Left cardiac atrium (tissue), 4 donors: ENCODE measurements at places on chromosomes 4 and X. TPM values are rescaled to one million over a fixed set of nuclear protein-coding genes. Genes with fewer than 3 reads are reported as not detected.
A peak's percentile ranks its signal among the peaks of the same experiment; 100 is the strongest.

DNA sequence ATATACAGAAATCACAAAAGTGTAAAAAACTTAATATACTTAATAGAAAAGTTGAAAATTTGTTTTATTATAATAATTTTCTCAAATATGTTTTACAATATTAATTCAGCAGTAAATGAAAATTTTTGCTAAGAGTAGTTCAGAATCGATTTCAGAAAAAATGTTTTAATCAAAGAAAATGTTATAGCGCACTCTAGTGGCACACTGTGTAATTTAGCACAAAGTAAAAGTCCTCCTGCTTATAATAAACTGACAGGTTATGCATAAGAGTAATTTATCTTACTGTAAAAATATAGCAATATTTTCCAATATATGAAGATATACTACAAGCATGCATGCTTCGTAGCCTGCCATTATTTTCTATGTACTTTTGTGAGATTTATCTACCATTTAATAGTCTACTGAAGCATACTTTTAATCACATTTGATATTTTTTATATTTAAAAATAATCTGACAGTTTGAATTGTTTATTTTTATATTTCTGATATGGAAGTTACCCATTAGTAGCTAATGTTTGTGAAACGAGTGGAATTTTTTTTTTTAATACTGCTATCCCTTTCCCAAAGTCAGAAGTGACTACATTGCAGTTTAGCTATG lies 217.9 kb upstream of the KLHL4 start:
- DNase-seq = no peak

GRCh38 chrX:102846544-102847236 lies 90.4 kb upstream of the RAB40AL start:
- no peak for DNase-seq

The ABCG2 gene
- total RNA-seq = 1.4 TPM

DNA sequence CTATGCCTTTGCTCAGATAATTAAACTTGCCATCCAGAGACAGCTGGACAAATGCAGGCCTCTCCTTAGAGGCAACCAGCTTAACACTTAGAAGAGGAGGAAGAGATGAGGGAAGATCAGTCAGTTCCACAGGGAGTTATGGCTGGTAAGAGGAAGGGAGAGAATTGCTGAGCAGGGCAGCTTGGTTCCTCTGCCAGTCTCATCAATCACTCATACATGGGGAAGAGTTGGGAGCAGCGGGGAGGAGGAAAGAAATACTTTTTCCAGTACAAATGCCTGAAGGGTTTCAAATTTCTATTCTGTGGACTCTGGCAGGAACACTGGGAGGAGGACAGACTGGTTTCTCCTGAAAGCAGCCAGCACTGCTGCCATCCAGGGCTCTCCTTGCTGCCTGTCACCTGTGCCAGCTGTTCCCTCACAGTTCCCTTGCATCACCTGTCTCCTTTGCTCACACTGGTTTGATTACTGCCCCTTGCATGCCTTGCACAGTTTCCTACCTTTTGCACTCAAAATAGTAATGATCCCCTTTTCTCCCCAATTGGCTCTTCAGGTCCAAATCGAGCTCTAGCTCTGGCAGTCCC lies 59.5 kb downstream of the PGRMC2 start:
- no peak for DNase-seq

DNA sequence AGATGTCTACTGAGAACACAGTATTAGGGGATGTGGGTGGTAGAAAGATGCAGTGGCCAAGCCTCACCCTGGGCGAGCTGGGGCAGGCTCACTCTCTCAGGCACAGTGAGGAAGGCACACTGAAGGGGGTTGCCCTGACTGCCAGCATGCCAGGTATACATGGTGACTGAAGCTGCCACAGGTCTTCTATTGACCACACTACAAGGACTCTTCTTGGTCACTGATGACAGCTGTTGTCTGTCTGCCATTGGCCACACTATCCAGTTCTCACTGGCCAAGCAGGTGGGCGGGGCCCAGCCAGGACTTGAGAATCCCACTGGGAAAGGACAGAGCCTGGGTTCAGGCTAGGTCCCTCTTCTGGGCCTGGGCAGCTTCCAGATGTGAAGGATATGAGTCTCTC lies 39.7 kb upstream of the TBC1D14 start:
- no peak for DNase-seq

DNA sequence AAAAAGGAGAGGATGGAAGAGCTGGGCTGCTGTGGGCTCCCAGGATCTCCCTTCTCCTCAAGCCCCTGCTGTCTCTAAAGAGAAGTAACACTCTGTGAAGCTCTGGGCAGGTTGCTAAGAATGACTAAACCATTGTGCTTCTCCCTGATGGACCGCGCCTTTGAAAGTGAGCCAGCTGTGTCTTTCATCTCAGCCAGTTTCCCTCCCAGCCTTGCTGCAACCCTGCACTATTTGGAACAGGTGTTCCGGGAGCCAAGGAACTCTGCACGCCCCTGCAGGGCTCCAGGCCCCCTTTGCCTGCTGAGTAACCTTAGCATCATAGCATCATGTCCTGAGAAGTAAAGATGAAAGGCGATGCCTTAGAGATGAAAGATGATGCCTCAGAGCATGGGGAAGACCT lies 39.7 kb downstream of the SMIM20 start:
- peak; percentile 40 for DNase-seq

DNA sequence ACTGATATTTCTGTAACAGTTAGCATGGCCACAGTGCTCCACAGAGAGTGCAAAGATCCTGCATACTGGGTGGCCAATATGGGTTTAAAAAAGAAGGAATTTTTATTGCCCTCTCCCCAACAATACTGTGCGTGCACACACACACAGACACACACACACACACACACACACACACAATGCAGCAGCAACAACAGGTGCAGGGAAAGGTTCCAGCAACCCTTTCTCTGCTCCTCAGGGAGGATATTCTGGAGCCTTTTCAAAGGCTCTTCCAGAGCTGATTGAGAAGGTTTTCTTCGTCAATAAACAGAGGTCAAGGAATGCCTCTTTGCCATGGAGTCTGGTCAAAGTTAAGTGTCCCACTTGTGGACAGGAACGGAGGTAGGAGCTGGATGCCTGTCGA lies 84.8 kb upstream of the ZFP42 start:
- no peak for DNase-seq

The ERVMER34-1 gene
- 2.0 TPM for total RNA-seq

The CTSO gene
- total RNA-seq = 10.2 TPM

DNA sequence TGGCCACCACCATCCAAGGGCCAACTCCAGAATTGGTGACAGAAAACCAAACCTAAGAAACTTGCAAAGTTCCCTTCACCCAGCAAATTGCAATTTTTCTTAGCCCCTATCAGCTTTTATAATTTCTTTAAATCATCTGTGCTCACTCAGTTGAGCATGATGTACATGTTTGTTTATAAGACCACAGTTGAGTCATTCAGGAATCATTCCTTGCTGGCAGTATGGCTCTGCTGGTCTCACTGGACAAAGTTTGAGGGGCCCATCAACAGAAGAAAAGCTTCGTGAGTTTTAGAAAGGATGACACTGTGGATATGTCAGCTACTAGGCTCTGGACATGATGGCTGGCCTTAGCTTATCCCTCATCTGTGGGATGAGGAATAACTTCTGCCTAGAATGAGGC lies 4.0 kb downstream of the TRPC5 start:
- DNase-seq = no peak

GRCh38 chrX:39766085-39766726 lies 331.6 kb downstream of the BCOR start:
- no peak for DNase-seq

- no peak for DNase-seq
These were observed 20.3 kb downstream of the PLRG1 start for GRCh38 chr4:154529728-154530519.

DNA sequence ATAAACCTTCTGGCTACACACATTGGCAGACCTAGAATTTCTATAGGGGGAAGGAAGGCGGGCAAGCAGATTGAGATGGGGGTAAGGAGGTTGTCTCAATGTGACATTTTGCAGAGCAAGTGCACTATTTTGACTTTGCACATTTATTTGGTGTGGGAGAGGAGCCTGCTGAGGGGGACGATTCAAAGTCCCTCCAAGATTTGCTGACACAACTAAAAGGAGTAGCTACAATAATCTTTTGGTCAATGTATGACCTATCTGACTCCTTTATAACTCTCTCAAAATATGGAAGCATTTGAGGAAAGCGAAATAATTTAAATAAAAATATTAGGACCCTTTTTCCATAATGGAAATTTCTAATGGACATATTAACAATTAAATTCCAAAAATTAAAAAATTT lies 274.9 kb upstream of the PPARGC1A start:
- DNase-seq = no peak

The NIPAL1 gene
- 0.53 TPM for total RNA-seq

GRCh38 chr4:98539299-98539698 lies 119.1 kb downstream of the TSPAN5 start:
- no peak for DNase-seq

The GPC3 gene
- total RNA-seq = 15.0 TPM

The GAGE1 gene
- total RNA-seq = not detected

The SHROOM4 gene
- total RNA-seq = 19.0 TPM

- DNase-seq = no peak
These were observed 427.9 kb downstream of the STIM2 start for GRCh38 chr4:27288496-27288895.

GRCh38 chrX:72536542-72536941 lies 36.1 kb downstream of the HDAC8 start:
- no peak for DNase-seq

The SHROOM3 gene
- total RNA-seq = 6.0 TPM

GRCh38 chrX:49082271-49082871 lies 2.7 kb upstream of the WDR45 start:
- DNase-seq = no peak

The PCDH11X gene
- 0.06 TPM for total RNA-seq

- no peak for DNase-seq
These were observed 78.9 kb downstream of the NDST3 start for GRCh38 chr4:118113220-118113619.

The SLITRK4 gene
- 0.73 TPM for total RNA-seq

DNA sequence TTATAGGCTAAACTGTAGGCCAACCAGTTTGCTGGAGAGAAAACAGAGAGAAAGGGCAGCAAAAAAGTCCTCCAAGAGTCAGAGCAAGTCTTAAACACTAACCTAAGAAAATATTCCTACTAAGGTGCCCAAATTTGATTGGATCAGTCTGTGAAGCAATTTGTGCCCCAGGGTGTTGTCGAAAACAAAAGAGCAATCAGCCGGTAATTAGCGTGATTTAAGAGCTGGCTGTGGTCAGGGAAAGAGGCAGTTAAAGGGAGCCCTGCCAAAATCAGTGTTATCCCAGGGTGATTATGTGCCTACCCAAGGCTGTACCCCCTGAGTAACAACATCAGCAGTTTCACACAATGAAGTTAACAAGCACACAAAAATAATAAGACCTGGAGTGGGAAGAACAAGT lies 6.4 kb upstream of the BRWD3 start:
- no peak for DNase-seq

- no peak for DNase-seq
These were observed 87.0 kb upstream of the SCOC start for GRCh38 chr4:140286456-140286855.

GRCh38 chr4:139633661-139634060 lies 32.0 kb upstream of the MGST2 start:
- DNase-seq = no peak

- no peak for DNase-seq
These were observed 357.9 kb downstream of the UNC5C start for GRCh38 chr4:95190751-95191436.

The RNF128 gene
- 0.74 TPM for total RNA-seq

The MAGEC2 gene
- not detected for total RNA-seq

The MAOB gene
- total RNA-seq = 98.1 TPM

DNA sequence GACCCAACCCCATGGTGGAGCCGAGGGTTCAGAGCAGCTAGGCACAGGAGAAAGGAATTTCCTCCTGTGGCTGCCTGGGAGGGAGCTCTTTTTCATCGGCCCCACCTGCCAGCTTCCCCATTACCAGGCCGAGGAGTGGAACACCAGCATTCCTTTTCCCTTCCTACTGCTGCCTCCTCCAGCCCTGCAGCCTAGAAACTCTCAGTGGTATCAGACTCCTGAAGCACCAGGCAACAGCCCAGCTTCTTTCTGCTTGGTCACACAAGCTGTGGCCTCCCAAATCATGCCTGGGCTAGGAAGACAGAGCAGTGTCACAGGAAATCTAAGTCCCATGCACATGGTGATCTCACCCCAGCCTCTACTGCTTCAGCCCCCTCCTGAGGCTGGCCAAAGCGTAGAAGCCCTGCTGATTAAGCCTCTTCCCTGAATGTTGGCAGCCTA lies 30.1 kb downstream of the RTL5 start:
- no peak for DNase-seq

GRCh38 chr4:89277412-89277811 lies 30.2 kb downstream of the GPRIN3 start:
- DNase-seq = no peak

GRCh38 chr4:119087121-119087520 lies 48.5 kb upstream of the MYOZ2 start:
- no peak for DNase-seq

DNA sequence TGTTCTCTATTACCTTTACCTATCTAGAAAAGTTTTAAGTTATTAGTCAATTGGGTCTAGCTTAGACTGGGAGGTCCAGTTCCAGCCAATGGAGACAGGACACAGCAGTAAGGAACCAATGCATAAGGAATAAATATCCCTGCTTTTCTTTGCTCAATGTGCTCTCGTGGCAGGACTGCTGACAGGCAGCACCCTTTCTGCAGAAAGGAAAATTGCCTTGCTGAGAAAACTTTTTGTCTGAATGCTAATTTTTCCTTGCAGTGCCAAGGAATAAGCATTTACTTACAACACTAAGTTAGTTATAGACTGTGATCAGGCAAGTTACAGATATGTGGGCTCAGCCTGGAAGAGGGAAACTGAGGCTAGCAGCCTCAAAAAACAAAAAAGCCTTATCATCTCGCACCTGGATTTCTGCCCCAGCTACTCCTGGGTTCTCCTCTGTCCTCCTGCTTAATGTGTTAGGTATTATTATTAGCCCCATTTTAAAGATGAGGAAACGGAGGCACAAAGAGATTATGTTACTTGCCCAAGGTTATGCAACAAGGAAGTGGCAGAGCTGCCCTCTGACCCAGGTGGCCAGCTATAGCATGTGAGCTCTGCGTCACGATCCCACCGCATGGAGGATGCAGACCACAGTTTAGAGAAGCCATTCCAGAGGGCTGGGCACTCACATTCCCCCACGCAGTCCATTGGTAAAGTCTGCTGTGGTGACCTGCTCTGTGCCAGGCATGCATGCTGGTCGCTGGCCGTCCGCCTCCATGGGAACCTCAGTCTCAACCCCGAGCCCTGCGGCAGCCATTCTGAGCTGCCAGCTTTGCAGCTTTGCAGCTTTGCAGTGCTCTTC lies 40.5 kb upstream of the C4orf50 start:
- no peak for DNase-seq

The LINC00632 gene
- 513 TPM for total RNA-seq

GRCh38 chr4:41476310-41476885 lies 61.6 kb upstream of the LIMCH1 start:
- DNase-seq = no peak

The HSD17B13 gene
- total RNA-seq = 0.18 TPM

DNA sequence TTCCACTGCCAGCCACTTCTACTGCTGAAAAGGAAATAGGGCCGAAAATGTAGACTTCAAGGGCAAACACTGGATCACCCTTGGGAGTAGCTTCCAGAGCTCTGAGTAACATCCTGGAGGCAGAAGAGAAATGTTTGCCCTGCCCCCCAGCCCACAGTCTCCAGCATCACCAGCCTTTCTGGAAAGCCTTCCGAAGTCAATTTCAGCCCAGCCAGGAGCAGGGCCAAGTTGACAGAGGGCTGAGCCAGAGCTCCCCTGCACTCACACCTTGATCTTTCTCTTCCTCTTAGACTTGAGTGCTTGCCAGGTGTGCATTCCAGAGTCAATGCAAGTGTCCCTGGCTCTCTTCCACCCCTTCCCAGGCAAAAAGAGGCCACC lies 35.2 kb downstream of the SLC25A5 start:
- DNase-seq = no peak

GRCh38 chrX:2967012-2967411 lies 37.9 kb upstream of the ARSD start:
- DNase-seq = no peak

The NALF2 gene
- total RNA-seq = 57.0 TPM
